PC-3 (cell line): ENCODE measurements at places on chromosomes 3 and 15. TPM values are rescaled to one million over a fixed set of nuclear protein-coding genes. Genes with fewer than 3 reads are reported as not detected.

The EXD1 gene
- total RNA-seq = not detected in 2 replicates

The CHRFAM7A gene
- total RNA-seq = 19.0 TPM in 1 of 2 replicates, not detected in the other

The LARP6 gene
- total RNA-seq = 133 and 166 TPM in 2 replicates

The CLDN1 gene
- total RNA-seq = 6.8 and 9.6 TPM in 2 replicates

The KIF23 gene
- 77.3 and 87.0 TPM in 2 replicates for total RNA-seq

The TUSC7 gene
- not detected in 2 replicates for total RNA-seq

The IGSF10 gene
- 0.12 and 0.66 TPM in 2 replicates for total RNA-seq

- peak; percentile 19 for DNase-seq
Observed at GRCh38 chr3:178155521-178155920, 380.7 kb upstream of the KCNMB2 start.

GRCh38 chr3:168476360-168476980 lies 380.7 kb upstream of the GOLIM4 start:
- DNase-seq = no peak

GRCh38 chr15:27028858-27029477 lies 58.0 kb downstream of the GABRG3 start:
- no peak for DNase-seq

- peak; percentile 24 for DNase-seq
Observed at GRCh38 chr3:119331661-119332060, 37.5 kb downstream of the ARHGAP31 start.

- DNase-seq = no peak
Observed at GRCh38 chr3:177665122-177665808, 468.0 kb upstream of the TBL1XR1 start.

GRCh38 chr15:91338766-91339165 lies 238.7 kb downstream of the SV2B start:
- DNase-seq = peak; percentile 10

DNA sequence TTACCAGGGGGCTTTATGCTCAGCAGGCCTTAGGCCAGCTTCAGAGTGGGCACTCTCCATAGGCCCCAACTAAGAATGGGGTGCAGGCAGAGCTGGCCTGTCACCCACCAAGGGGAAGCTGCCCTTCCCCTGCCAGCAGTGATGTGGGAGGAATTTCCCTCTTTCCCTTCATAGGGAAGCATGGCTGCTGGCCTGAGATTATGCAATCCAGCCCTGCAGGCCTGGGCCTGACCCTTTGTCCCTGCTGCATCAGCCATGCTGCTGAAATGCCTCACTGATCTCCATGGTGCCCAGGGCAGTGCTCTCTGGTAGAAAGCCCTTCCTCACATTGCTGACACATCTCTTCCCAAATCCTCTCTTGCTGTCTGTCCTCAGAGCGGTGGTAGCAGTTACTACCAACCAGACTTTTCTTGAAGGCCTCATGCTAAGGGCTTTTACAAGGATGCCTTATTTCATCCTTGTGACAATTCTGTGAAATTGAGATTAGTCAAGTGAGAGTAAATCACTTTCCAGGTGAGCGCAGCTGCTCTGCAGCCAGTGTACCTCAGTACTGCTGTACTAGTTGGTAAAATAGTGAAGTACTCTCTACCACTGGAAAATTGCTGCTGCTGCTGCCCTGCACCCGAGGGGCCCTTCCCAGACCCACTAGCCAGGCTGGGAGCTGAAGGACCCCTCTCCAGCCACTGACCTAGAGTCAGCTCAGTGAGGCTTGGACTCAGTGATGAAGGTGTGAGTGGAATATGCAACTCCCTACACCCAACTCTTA lies 33.8 kb downstream of the MRAS start:
- DNase-seq = no peak
